ENCODE measurements at places on chromosomes 7 and 10.

DNA sequence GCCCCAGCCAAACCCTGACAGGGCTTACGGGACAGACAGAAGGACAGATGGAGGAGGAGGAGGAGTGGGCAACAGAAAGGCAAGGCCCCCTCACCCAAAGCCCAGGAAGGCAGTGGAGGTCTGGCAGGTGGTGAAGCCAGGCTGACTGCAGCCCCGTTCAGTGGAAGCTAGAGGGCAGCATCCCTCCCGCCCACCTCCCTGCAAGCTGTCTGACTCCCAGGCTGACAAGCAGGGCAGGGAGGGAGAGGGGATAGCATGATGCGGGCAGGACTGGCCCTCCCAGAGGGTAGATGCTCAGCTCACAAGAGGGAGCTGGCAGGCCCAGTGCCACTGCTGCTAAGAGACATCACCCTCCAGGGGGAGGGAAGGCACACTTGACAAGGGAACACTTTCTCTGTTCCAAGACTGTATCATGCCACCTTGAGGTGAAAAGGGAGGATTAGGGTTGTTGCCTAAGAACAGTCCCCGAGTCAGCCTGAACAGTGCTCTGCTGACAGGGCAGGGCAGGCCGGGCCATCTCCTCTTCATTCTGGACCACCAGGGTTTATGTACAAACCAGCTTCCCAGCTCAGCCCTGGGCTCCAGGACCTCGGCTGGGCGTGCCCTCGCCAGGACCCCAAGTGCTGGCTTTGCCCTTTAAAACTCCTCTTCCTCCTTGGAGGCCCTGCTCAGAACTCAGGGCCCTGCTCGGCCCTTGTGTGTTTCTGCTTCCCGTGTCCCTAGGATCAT, 61.8 kb downstream of the RASGEF1A start:
- no peak for DNase-seq

- no peak for DNase-seq
Observed at GRCh38 chr7:100413346-100413745, 15.2 kb downstream of the ZCWPW1 start.

GRCh38 chr10:412109-412508, 276.9 kb downstream of the ZMYND11 start:
- no peak for DNase-seq

DNA sequence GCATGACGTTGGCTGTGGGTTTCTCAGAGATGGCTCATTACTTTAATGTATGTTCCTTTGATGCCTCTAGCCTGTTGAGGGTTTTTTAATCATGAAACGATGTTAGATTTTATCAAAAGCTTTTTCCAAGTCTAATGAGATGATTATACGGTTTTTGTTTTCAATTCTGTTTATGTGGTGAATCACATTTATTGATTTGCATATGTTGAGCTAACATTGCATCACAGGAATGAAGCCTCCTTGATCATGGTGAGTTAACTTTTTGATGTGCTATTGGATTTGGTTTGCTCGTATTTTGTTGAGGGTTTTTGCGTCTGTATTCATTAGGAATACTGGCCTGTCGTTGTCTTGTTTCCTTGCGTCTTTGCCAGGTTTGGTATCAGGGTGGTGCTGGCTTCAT, 52.3 kb upstream of the PTPN12 start:
- no peak for DNase-seq

GRCh38 chr10:93856349-93857145, 37.2 kb upstream of the SLC35G1 start:
- DNase-seq = no peak

DNA sequence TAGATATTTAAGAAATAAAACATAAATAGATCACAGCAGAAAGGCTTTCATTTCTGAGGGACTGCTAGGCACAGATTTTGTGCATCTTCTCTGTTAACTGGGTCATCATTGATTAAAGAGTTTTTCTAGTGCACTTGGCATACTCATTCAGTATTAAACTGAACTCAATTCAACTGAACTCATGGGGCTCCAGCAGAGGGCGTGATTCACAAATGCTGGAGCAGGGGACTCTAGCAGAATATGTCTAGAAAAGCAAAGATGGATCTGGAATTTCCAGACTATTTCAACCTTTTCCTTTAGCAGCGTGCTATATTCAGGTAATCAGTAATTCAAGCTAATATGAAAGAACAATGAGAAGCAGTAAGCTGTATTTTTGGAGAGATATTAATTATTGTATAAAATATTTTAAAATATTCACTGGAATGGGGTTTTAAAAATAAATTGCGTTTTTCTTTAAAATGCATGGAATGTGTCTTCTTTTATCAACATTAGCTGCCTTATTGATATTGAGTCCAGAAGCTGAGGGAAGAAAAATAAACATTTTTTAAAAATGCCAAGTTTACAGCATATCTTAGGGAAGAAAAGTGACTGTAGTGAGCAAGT, 296.8 kb upstream of the CACNA2D1 start:
- DNase-seq = no peak

GRCh38 chr10:63430091-63430998, 35.4 kb downstream of the JMJD1C start:
- no peak for DNase-seq

DNA sequence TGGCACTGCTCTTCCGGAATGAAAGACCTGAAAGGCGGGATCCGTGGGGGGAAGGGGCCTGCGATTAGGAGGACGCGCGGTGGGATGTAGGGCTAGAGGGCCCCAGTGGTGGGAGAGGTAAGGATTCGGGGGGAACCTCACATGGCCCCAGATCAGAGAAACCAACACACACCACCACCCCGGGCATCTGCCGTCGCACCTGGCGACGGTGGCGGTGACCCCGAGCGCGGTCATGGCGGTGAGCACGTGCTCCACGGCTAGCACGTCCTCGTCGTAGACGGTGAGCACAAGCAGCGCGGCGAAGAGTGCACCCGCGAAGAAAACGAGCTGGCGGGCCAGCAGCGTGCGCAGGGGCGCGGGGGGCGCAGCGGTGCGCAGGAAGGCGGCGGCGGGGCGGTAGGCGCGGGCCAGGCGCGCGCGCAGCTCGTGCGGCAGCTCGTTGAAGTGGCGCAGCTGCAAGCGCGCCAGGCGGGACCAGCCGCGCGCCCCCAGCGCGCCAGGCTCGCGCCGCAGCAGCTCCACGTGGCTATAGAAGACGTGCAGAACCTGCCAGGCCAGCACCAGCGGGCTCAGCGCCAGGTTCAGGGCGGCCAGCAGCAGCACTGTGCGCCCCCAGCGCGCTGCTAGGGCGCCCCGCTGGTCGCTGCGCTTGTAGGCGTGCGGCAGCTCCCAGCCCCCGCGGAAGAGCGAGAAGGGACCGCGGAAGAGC, 5.7 kb downstream of the ATG9B start:
- no peak for DNase-seq

GRCh38 chr10:35132727-35133126, 6.1 kb downstream of the CREM start:
- DNase-seq = no peak

- DNase-seq = no peak
Observed at GRCh38 chr10:30736685-30737232, 107.2 kb upstream of the LYZL2 start.

GRCh38 chr10:121293110-121293509, 305.1 kb downstream of the FGFR2 start:
- DNase-seq = no peak

GRCh38 chr7:142983825-142984224, 21.7 kb upstream of the KEL start:
- DNase-seq = no peak

GRCh38 chr10:5522913-5523560, 1.7 kb upstream of the CALML3 start:
- no peak for DNase-seq

GRCh38 chr7:12926206-12926605, 238.8 kb downstream of the ARL4A start:
- no peak for DNase-seq

- DNase-seq = no peak
Observed at GRCh38 chr7:25846722-25847121, 305.3 kb upstream of the NFE2L3 start.

DNA sequence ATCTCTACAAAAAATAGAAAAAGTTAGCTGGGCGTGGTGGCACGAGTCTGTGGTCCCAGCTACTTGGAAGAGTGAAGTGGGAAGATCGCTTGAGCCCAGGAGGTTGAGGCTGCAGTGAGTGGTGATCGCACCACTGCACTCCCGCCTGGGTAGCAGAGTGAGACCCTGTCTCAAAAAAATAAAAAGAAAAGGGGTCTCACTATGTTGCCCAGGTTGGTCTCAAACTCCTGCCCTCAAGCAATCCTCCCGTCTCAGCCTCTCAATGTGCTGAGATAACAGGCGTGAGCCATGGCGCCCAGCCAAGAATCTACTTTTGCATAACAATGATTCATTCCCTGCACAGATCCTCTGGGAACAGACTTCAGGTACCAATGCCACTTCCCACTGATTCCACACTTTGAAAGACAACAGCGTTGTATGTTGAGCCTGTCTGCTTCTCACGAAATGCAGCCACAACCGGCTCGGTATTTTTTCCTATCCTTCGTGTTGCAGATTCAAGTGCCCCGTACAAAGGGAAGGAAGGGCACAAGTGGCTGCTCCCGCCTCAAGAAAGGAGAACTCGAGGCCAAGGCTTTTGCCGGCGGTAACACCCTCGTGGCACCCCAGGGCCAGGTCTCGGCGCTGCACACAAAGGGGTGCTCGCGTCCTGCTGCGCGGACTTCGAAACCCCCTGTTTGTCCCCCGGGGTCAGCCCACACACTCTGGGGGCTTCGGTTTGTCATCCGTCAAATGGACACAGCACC, 745 bp downstream of the DAGLB start:
- no peak for DNase-seq

GRCh38 chr10:34327184-34327583, 487.9 kb downstream of the PARD3 start:
- no peak for DNase-seq

DNA sequence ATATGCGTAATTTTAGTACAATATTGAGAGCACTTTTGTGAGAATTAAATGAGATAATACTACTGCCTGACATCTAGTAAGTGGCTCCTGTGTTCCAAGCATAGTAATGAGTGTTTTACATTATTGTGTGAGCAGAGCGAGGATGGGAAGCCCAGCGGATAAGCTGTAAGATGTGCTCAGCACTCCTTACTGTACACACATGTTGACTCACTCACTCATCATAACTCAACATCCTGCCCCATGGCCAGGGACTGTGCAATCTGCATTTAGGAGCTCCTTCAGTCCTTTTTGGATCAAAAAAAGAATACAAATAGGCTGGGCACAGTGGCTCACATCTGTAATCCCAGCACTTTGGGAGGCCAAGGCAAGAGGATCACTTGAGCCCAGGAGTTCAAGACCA, 72.9 kb upstream of the NEBL start:
- DNase-seq = no peak

DNA sequence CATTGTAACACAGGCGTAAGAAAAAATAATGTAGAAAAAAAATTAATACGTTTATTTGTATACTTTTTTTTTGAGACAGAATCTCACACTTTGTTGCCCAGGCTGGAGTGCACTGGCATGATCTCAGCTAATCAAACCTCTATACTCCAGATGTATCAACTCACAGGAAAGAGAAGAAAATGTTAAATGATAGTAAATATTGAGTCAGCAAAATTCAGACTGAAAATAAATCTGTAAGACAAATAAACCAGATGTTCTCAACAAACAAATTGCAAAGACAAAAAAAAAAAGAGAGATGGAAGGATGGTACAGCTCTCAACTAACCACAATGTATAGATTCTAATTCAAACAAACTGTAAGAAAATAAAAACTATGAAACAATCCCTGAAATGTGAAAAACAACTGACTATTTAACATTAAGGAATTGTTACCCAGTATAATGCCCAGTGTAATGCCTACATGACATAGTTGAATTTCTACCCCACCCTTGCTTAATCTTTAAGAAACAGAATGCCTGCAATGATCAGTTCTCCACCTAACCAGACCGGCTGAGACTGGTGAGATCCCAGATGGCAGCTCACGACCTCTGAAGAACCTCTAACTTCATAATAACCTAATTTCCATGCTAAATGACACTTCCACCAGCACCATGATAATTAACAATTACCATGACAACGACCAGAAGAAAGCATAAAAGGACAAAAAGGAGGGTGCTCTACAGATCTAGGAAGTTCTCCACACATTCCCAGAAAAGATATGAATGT, 272.0 kb upstream of the GNAI1 start:
- no peak for DNase-seq

- no peak for DNase-seq
Observed at GRCh38 chr10:72615970-72616369, 9.9 kb downstream of the MICU1 start.

DNA sequence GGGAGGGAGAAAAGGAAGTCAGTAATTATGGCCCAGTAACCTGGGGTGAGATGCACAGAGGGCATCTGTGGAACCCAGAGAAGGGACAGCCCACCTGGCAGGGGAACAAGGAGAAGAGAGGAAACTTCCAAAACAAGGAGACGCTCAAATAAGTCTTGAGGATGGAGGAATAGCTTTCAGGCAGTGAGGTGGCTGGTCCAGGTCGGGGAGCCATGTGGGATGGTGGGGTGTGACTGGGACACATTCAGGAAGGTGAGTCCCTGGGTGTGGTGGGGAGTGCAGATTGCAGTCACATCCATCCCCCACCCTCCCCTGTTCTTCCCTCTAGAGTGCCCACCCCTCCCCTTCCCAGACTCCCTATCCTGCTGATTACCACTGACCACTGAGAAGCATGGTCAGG, 175.4 kb downstream of the GRID1 start:
- DNase-seq = no peak

GRCh38 chr10:78641693-78642092, 427.1 kb upstream of the ZMIZ1 start:
- no peak for DNase-seq

DNA sequence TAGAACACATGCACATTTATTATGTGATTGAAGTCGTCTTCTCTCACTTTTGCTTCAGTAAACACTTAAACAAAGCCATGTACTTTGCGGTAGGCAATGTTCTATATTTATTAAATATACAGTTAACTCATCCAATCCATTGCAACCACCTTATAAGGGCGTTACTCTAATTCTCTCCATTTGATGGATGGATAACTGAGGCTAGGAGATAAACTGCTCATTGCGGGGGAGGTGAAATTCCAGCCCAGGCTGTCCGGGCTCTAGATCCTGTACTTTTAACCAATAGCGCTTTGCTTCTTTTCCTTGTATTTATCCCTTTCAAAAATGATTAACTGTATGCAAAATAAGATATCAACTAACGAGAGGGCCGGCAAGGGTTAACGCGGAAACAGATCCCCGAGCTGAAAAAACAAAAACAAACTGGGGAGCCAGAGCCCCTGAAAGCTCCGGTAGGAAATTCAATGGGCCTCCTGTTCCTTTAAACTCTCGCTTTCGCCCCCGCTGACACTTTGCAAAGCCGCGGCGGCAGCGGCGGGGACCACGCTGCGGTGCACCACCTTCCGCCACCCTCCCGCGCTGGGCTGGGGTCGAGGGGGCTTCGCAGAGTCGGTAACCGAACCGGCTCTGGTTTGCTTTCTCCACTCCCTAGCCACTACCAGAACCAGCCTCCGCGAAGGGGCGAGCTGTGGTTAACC, 1.0 kb upstream of the PLXDC2 start:
- DNase-seq = no peak

GRCh38 chr10:64519427-64519826, 998.2 kb downstream of the REEP3 start:
- DNase-seq = no peak

DNA sequence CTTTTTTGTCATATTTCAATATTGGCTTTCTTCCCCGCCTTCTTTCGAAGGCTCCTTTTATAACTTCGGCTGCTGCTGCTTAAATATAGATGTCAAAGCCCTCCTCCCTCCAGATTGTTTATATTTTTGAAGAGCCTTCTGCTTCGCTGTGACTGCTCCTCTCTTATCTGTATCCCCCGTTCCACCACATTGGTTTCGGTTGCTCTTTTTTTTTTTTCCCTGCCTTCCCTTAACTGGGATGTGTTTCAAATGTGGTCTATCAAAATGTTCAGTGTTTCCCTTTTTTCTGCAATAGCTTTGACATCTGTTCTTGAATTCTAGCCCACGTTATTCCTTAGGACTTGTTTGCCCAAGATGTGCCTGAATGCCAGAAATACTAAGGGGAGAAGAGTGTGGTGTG, 96.4 kb downstream of the CUX1 start:
- DNase-seq = no peak
